ENCODE measurements at places on chromosomes 2 and 18.

DNA sequence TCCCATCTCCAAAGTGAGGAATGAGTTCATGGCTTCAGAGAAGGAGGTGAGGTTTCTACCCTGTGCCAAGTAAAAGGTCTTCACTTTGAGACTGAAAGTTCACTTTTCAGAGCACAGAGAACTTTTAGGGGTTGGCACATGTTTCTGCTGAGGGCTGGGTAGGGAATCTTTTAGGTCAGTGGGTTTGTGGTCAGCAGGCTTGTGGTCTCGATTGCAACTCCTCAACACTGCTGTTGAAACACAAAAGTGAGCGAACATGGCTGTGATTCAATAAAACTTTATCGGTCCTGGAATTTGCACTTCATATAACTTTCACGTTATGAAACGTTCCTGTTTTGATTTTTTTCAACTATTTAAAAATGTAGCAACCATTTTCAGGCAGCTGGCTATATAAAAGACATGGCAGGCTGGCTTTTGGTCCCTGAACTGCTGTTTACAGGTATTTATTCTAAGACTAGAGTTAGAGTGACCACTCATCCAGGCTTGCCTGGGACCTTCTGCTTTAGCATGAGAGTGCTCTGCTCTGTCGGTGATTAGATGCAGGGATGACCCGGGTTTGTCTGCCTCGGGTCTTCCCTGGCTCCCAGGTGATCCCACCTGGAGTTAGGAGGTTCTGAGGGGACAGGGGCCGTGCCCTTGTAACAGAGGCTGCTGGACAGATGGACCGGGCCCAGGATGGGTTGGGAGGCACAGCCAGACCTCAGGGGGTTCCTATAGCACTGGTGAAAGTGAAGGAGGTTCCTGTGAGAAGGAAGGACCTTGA, 62.7 kb upstream of the TAF1B start:
- no peak for DNase-seq

- no peak for DNase-seq
Observed at GRCh38 chr2:160721089-160722040, 227.8 kb upstream of the RBMS1 start.

- no peak for DNase-seq
Observed at GRCh38 chr18:72720116-72720515, 147.7 kb downstream of the NETO1 start.

DNA sequence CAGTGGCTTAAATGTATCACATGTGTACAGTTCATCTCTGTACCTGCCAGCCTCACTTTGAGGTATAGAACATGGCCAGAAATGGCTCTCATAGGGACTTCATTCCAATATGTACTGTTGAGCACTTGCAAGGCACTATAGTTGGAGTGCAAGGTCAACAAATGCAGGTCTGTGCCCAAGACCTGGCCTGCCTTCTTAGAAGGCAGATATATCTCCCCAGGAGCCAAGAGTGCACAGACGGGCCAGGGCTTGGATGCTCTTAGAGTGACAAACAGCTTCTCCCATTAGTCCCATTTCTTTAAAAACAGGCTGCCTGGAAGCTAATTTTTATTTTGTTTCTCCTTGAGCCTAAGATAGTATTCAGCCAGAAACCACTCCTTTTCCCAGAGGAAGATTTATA, 7.3 kb downstream of the TEX261 start:
- no peak for DNase-seq

DNA sequence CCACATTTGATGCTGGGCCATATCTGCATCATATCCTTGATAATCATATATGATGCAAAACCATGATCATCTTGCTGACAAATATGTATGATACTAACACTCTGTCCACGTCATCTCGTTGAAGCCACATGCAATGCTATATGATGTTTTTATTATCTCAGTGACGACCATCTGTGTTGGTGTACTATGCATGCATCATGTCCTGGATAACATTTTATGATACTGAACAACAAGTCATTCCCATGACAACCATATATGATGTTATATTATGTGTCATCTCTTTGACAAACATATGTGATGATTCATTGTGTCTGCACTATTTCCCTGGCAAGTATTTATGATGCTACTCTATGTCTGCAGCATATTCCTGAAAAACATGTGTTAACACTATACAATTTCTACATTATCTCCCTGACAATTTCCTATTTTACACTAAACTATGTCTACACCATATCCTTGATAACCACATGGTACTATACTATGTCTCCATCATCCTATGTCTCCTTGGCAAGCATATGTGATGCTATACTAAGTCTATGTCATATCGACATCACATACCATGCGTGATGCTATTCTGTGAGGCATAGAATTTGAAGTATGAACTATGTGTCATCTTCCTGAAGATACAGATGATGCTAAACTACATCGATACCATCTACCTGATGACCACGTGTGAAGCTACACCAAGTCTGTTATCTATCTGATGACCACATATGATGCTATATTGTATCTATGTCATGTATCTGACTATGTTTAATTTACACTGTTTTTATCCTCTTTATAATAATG, 37.0 kb downstream of the DAW1 start:
- DNase-seq = no peak

DNA sequence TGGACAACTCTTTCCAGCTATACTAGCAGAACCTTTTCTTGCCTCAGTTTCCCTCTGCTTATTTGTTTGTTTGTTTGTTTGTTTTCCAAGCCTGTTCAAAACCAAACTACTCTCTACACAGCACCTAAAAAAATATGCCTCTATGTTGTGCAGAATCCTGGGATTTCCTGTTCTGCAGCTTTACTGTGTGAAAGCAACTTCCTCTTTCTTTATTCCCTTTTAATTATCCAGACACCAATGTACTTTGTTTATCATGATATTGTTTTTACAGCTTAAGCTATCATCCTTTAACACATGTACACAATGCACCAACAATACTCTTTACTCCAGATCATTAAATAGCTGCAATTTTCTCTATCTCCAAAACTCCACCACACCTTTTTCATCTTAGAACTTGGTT, 259.5 kb downstream of the EPHA4 start:
- no peak for DNase-seq

GRCh38 chr18:61572871-61573270, 239.6 kb downstream of the CDH20 start:
- no peak for DNase-seq

- DNase-seq = no peak
Observed at GRCh38 chr2:187310701-187311100, 137.4 kb downstream of the CALCRL start.

GRCh38 chr18:36640021-36640952, 188.5 kb downstream of the TPGS2 start:
- no peak for DNase-seq

DNA sequence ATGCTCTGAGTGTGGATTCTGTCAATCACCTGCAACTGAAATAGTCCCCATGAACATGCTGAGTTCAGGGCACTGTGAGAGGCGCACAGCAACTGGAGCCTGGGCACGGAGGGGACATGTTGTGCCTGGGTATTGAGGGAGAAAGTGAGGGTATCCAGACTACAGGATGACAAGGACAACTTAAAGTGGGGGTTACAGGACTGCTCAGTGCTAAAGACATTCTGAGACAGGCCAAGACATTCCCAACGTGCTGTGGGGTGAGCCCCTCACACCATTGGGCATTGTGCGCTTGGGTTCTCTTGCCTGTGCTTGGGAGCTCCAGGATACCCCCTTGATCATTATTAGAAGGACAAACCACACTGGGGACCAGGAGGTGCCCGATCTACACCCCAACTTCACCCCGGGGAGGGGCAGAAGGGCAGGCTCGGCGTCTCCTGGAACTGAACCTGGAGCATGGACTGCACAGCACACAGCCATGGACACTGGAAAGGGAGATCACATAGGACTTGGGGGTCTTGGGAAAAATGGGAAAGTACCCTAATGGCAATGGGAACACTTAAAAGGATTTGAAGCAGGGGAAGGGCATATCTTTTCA, 72.5 kb upstream of the HDAC4 start:
- DNase-seq = no peak

GRCh38 chr2:241546771-241547498, 11.6 kb upstream of the BOK start:
- DNase-seq = no peak

- DNase-seq = no peak
Observed at GRCh38 chr2:238440767-238441166, 14.0 kb downstream of the ASB1 start.

GRCh38 chr2:230687498-230687897, 25.1 kb upstream of the CAB39 start:
- no peak for DNase-seq

DNA sequence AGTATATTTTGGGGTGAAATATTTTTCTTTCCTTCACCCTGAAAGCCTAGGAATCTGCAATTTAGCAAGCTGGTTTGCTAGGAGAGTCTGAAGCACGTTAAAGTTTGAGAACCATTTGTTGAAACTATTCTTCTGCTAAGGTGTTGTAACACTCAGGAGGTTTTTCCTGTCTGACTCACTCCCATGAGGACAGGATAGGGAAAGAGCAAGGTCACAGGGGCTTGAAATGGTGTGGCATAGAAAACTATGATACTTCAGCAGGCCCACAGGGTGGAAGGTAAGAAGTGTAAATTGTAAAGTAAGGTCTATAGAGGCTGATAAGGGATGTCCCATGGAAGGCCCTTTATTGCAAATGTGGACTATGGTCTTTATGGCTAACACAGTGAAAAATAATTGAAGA, 177.7 kb upstream of the ZC3H15 start:
- DNase-seq = no peak

DNA sequence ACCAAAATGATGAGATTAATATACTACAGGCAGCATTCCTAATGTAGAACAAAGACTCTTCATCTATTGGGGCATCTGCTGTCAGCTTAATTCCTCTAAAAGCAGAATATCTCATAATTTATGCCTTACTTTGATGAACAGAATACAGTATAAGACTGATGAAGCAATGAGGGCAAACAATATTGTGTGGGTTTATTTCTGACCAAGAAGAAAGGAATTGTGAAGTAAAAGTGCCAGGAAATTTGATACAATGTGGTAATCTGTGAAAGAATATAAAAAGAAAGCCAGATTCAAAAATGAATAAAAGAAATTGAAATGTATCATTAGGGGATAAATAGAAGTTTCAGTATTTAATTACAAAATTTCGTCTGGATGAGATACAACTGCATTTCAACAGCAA, 78.8 kb upstream of the TTC21B start:
- DNase-seq = no peak

DNA sequence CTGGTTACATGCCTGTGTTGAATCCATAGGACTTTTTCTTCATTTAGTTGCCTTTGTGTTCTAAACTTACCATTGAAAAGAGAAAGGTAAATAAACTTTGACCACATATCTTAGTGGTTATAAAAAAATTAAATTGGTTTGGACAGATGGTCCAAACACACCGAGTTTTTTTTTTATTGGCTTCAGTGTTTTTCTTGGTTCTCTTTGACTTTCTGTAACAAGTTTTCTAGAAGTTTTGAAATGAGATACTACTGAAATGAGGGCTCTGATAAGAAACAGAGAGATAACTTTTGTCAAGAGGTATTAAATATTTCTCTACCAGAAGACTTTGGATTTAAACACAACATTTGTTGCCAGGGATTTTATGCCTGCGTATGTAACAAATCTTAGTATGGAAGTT, 20.7 kb downstream of the SPTBN1 start:
- DNase-seq = no peak

DNA sequence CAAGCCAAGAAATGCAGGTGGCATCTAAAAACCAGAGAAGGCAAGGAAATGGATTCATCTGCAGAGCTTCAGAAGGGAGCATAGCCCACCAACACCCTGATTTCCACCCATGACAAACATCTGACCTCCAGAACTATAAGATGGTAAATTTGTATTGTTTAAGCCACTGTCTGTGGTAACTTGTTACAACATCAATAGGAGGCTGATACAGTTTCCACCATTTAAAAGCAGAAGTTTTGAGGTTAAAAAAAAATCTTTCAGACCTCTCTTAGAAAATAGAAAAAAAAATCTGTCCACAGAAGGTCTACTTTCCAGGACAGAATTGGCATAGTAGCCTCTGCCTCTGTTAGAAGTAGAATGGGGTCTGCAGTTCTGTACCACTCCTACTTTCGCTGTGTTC, 37.2 kb downstream of the SLC40A1 start:
- DNase-seq = no peak

DNA sequence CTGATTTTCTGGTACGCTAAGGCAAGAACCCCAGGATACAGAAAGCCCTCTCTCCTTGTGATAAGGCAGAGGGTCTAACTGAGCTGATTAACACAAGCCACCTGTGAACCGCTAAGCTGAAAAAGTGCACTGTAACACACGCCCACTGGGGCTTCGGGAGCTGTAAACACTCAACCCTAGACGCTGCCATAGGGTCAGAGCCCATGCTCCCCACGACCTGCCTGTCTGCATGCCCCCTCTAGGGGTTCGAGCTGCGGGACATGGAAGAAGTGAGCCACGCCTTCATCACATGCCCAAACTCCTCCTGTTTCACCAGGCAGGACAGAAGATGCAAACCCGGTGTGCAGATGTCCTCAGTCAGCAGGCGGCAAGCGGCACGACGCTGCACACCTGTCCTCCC, 173.9 kb upstream of the RAB12 start:
- DNase-seq = no peak

- DNase-seq = no peak
Observed at GRCh38 chr2:157806426-157807077, 69.6 kb downstream of the ACVR1 start.

DNA sequence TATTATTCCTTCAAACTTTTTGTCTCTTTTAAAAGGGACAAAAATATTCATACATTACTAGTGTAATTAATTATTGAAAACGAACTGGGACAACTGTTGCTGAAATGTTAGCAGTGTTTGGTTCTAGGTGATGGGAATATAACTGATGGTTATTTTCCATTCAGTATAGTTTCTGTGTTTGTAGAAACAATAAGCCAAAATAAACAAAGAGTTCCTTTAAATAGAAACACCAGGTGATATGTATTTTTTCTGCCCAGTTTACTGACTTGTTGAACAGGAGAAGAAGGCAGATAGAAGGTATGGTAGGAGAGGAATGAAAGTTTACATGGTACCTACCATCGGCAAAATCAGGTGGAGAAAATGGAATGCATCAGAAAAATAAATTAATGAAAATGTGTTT, 74.2 kb downstream of the LYPD6B start:
- DNase-seq = no peak

GRCh38 chr2:186862869-186863709, 14.1 kb upstream of the ZSWIM2 start:
- DNase-seq = peak; percentile 13

DNA sequence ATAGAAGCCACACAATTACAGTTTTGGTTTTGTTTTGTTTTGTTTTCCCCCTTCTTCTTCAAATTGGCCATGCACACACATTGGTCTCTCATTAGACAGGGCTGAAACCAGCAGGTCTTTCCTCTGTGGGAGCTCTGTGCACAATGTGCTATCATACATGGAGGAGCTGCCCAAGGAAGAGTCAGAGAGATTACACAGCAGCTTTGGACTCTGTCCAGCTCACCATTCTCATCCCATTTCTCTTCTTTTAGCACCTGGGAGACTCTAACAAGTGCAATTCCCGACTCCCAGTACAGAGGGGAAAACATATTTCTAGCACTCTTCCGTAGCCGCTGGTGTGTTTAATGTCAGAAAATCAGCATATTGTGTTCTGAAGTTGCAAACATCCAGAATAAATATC, 29.4 kb downstream of the POU3F3 start:
- DNase-seq = no peak

- no peak for DNase-seq
Observed at GRCh38 chr18:25289001-25289631, 62.9 kb downstream of the ZNF521 start.

Data from GM10248 (cell line).